Progenitor cell of endocrine pancreas (in vitro differentiated cells): ENCODE measurements at places on chromosomes 6 and 20. TPM values are rescaled to one million over a fixed set of nuclear protein-coding genes. Genes with fewer than 3 reads are reported as not detected.

DNA sequence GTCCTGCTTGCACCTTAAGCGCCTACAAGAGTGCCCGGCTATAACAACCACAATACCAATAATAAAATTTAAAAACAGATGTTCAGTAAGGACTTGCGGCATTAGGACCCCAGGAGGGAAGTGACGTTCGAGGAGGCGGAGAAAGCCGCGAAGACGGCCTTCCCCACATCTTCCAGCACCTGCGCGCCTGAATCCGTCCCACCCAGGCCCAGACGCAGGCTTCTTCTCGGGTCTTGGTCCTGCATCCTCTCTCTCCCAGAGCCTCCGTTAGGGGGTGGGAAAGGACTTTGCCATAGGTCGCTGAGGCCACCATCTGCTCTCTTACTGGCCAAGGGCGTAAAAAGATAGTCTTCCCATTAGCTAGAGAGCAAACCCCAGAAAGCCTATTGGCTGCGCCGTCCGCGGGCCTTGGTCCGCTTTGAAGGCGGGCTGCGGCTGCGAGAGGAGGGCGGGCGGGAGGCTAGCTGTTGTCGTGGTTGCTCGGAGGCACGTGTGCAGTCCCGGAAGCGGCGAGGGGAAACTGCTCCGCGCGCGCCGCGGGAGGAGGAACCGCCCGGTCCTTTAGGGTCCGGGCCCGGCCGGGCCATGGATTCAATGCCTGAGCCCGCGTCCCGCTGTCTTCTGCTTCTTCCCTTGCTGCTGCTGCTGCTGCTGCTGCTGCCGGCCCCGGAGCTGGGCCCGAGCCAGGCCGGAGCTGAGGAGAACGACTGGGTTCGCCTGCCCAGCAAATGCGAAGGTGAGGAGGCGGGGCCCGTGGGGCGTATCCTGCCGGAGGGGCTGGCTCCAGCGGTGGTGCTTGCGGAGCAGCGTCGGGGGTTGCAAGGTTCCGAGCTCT lies at the start of gene CNPY3:
Gene CNPY3 (plus strand): TSS at position 495 of the 835 bp plus-strand sequence. CDS start 91 bp downstream, at position 586.
- H3K4me3 ChIP-seq: peak within 1 kb of the TSS; percentile 99
- H3K36me3 ChIP-seq: peaks cover 4% of the 10 kb centered on the region
- peak; percentile 82 for DNase-seq
- H3K27ac ChIP-seq: peak within 1 kb of the TSS; percentile 99
- H3K27me3 ChIP-seq: no peaks in the 10 kb centered on the region
- H3K4me1 ChIP-seq: peaks cover 23% of the 10 kb centered on the region

- peak overlapping the region; percentile 42 for H3K27ac ChIP-seq
- DNase-seq: no peak
- H3K27me3 ChIP-seq: peaks cover 42% of the 10 kb centered on the region
- H3K4me3 ChIP-seq: peak overlapping the region; percentile 76
Observed at GRCh38 chr6:33622456-33623431, 1.6 kb downstream of the ITPR3 start.

DNA sequence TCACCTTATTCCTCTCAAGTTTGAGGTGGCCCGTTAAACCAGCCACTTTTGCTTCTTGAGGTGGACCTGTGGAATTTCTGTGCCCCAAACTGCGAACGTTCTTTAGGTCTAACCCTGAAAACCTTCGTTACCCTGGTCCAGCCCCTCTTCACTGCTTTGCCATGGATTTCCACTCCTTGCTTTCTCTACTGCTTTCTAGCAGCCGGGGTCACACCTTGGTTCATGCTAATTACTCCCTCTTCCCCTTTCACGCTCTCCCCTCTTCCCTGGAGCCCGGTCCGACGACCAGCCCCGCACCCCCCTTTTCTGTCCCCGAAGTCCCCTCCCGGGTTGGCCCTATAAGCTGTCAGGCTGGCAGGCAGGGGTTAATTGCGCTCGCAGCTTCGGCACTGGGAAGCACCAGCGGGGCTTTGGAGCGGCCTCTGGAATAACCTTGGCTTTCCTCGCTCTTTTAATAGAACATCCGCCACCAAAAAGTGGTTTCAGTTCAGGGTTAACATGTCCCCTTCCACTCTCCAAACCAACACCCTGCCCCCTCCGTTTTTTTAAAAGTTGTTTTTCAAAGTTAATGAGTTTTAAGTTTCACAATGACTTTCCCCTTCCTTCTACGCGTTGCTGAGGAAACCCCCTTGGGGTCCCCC lies 1.4 kb upstream of the HIVEP1 start:
- H3K4me3 ChIP-seq: peak overlapping the region; percentile 86
- no peaks in the 10 kb centered on the region for H3K27me3 ChIP-seq
- DNase-seq: peak; percentile 51
- H3K4me1 ChIP-seq: peaks cover 30% of the 10 kb centered on the region

DNA sequence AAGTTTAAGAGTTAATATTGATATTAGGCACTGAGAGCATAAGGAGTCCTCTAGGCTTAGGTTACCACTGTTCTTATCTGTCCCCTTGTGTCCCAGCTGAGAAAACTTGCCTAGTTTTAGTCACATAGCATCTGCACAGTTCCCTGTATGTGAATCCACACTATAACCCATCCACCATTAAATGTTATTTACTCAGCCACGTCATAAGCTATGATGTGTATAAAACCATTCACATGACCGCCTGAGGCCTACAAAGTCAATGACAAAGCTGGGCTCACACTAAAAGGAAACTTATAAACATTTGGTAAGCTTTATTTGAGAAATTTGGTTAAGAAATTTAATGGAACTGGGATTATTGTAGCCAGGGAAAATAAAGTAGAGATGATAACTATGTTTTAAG lies 59.2 kb upstream of the TFAP2D start:
- no peak overlapping the region for H3K27ac ChIP-seq
- DNase-seq: no peak
- H3K4me1 ChIP-seq: no peaks in the 10 kb centered on the region
- no peaks in the 10 kb centered on the region for H3K36me3 ChIP-seq
- H3K27me3 ChIP-seq: no peaks in the 10 kb centered on the region

DNA sequence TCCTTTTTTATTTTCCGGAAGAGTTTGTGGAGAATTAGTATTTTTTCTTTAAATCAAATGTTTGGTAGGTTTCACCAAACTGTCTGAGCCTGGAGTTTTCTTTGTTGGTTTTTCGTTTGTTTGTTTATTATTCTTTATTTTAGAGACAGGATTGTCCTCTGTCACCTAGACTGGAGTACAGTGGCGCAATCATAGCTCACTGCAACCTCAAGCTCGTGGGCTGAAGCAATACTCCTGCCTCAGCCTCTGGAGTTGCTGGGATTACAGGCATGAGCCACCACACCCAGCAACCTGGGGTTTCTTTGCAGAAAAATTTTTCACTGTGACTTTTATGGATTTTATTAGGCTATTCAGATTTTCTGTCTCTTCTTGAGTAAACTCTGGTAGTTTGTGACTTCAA lies 120.2 kb upstream of the LOC128125822 start:
- H3K27me3 ChIP-seq: no peaks in the 10 kb centered on the region
- DNase-seq: no peak
- H3K4me3 ChIP-seq: no peak overlapping the region
- H3K36me3 ChIP-seq: no peaks in the 10 kb centered on the region
- H3K27ac ChIP-seq: no peak overlapping the region
- H3K4me1 ChIP-seq: peaks cover 16% of the 10 kb centered on the region

CLPSL1 gene
- not detected in 2 replicates for total RNA-seq

PRSS16 gene
- total RNA-seq: 28.2 and 29.8 TPM in 2 replicates

DNA sequence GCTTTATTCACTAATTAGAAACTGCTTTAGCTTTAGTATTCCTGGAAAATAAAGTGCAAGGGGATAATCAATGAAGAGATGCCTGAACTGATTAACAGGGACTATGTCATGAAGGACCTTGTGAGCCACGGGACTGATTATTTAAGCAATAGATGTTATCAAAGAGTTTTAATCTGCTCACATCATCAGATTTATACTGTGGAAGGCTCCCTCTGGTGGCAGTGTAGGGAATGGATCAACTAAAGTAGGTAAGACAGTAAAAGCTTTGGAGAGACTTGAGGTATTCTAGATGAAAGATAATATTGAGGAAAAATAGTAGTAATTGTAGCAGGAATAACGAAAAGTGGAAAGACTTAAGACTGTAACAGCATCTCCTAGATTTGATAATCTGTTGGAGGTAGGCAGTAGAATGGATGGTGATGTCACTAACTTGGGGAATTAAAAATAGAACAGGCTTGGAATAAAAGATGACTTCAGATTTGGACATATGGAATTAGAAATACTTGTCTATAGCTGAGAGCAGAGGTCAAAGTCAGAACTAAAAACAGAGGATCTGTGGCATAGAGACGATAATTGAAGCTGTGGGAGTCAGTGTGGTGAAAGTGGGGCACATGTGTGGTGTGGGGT lies 80.3 kb upstream of the HTR1E start:
- H3K4me3 ChIP-seq: no peak overlapping the region
- no peaks in the 10 kb centered on the region for H3K4me1 ChIP-seq
- no peaks in the 10 kb centered on the region for H3K36me3 ChIP-seq
- no peak overlapping the region for H3K27ac ChIP-seq
